ENCODE measurements at places on chromosomes 3 and 15.

DNA sequence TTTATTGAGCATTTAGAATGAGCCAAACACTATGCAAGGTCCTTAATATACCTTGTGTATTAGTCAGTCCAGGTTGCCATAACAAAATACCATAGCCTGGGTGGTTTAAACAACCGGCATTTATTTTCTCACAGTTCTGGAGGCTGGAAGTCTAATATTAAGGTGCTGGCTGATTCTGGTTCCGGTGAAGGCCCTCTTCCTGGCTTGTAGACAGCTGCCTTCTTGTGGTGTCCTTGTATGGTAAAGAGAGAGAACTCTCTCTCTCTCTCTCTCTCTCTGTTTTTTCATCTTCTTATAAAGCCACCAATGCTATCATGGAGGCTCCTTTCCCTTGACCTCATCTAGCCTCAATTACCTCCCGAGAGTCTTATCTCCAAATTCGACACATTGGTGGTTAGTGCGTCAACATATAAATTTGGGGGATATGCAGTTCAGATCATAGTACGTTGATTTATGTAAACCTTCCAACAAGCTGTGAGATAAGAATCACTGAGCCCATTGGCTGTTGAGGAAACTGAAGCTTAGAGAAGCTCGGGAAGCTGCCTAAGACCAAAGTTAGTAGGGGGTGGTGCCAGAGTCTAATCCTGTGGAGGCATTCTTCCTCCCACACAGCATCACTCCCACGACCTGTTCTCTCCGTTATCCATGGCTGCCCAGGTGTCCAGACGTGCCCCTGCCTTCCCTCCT lies 298.0 kb upstream of the PROK2 start:
- no peak for DNase-seq

DNA sequence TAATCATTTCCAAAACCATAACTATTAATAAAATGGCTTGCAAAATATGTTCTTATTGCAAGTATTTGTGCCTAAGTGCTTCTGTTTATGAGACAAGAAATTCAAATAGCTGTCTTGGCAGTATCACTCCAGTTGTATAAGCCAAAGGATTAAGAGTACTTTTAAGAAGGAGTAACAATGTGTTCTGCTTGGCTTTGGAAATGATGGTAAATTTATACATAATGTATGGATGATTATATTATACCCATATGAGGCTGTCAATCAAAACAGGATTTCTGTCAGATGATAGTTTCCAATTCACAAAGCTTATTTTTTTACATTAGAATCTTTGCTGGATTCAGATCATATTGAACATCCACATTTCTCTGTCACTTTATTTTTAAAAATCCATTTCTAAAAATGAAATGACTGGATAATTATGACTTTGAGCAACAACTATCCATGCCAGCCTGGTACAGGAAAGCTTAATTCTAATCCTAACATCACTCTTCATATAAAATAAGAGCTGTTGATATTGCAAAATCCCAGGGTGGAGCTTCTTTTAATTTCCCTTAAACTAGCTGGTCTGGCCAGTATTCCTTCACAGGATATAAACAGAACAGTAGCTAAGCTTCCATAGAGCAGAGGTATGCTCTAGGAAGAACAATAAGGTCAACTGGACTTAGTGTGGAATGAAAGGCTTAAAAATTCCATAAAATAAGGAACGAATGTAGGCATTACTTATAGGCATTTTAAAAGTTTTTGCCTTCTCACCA lies 30.0 kb upstream of the ZNF280D start:
- no peak for DNase-seq

- peak; percentile 58 for DNase-seq
Observed at GRCh38 chr3:3015185-3016089, 94.7 kb downstream of the IL5RA start.

DNA sequence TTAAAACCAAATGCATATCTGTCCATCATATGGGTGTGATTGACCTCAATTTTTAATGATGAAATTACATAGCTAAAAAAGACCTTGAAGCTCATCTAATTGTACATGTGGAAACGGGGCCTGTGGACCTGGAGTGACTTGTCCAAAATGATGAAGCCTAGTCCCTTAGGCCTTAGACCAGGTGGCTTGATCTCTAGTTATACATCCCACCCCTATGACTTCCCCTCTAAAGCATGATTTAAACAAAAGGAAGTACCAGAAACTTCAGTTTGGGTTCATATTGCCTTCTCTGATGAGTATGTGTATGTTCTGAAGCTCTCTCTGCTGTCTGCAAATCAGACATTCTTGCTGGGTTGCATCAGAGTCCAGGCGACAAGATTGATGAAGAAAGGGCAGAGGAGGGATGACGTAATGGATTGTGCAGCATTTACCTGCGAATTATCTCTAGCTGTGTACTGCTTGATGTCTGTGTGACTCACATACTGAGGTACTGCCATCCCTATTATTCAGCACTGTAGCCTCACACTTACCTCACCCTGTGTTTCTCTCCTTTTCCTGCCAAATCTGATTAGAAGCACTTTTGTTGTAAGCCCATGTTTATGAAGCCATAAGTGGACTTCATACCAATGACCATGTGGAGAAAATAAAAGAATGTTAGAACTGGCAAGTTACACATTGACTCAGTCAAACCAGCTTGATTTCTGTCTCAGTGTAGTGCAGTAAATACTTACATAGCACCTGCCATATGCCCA lies 111.5 kb downstream of the FILIP1L start:
- DNase-seq: no peak

GRCh38 chr15:99104788-99105513 lies at the start of gene SYNM:
Gene SYNM (plus strand): TSS chr15:99105080. CDS start chr15:99105200, 120 bp downstream.
- peak; percentile 88 for DNase-seq

- DNase-seq: no peak
Observed at GRCh38 chr3:174330303-174330702, 528.8 kb upstream of the NAALADL2 start.

- no peak for DNase-seq
Observed at GRCh38 chr15:76803049-76803571, 102.0 kb downstream of the SCAPER start.

GRCh38 chr15:45179221-45179985 lies 8.4 kb downstream of the SHF start:
- no peak for DNase-seq

All from kidney capillary endothelial cell (primary cell).